NCI-H774 (cell line): ENCODE measurements at places on chromosomes 5 and 9.

GRCh38 chr9:131289301-131290035 lies at the start of gene PLPP7:
PLPP7 (plus strand) TSS chr9:131289723; CDS start chr9:131289998, 275 bp downstream.
- DNase-seq = no peak

DNA sequence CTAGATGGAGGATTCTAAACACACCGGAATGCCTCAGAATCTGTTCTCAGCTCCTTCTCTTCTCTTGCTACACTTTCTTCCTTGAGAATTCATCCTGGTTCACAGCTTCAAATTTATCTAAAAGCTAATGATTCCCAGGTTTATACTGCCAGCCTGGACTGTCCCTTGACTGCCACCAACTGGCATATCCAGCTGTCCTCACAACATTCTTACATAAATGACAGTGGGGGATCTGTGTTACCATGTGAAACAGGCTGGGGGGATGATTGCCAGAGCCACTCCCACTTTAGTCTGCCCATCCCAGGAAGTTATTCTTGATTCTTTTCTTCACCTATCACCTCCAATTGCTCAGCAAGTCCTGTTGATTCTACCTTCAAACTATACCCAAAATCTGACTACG lies 27.2 kb upstream of the ZFR start:
- no peak for DNase-seq

GRCh38 chr9:33718987-33719386 lies 76.4 kb upstream of the PRSS3 start:
- no peak for DNase-seq

DNA sequence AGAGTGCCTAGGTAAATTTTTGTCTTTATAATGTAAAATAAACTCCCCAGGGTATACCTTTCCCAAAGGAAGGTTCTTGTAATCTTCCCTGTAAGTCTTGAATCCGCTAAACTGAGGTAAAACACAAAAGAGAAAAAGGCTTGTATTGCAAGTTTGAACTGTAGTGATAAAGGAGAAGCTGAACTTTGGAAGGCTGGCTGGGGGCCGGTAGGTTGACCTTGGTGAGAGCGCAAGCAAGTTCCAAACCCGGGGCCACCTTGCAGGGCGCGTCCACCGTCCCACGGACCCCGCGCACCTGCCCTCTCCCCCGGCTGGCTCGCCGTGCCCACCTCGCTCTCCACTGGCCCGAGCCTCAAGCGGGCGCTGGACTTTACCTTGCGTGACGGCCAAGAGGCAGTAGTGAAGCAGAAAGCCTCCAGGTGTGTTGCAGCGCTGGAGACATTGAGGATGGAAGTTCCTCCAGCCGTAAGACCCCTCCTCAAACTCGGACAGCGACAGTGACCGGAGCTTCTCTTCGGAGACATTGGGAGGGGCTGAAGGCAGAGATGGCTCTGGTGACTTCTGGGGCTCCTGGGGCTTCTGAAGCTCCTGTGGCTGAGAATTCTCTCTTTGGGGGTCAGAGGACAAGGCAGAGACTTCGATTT lies 428 bp downstream of the SLCO4C1 start:
- no peak for DNase-seq

DNA sequence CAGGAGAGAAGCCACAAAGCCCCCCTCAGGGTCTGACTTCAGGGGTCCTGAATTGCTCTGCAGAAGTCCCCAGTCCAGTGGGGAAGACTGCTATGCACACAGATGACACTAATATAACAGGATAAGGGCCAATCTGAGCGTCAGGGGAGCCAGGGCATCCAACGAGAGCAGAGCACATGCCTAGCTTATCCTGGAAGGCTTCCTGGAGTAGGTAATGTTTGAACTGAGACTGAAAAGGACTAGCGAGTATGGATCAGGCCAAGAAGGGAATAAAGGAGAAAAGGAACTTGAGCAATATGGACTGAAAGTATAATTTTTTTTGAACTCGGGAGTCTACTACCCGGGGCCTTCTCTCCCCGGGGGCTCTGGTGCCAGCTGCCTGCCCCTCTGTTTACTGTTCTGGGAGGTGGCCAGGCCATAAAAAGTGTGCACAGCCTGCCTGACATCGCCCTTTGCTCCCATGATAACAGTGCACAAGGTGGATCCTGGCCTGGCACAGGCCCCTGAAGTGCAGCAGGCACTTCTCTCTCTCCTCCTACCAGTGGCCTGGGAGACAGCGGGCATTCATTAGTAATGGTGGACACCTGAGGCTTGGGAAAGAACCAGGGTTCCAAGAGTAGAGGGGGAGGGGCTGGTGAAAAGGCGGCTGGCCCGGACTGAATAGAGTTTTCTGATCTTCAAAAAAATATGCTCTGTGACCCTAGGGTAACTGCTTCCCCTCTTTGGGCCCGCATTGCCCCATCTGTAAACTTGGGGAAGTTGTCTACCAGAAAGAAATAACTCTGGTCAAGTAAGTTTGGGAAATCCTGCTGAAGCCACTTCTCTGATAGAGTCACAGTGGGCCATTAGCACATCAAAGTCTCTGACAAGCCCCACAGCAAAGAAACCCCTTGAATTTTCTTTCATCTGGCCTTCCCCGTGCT lies 4.6 kb upstream of the SLC6A7 start:
- DNase-seq = no peak

GRCh38 chr5:156675395-156675794 lies 174.7 kb upstream of the PPP1R2B start:
- DNase-seq = no peak

DNA sequence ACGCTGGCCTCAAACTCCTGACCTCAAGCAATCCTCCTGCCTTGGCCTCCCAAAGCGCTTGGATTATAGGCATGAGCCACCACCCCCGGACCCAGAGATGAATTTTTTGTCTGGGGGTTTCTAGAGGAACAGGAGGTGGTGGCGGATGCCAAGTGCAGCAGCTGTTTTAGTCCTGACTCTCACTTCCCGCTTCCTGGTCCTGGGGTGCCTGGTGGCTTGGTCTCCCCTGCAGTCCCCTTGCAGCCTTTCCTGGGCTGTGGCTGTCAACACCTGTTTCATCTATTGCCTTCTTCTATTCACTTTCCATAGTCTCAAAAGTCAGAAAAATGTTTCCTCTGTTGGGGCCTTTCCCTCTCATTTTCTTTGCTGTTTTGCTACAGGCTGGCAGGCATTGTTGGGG lies 6.5 kb upstream of the NHP2 start:
- no peak for DNase-seq

DNA sequence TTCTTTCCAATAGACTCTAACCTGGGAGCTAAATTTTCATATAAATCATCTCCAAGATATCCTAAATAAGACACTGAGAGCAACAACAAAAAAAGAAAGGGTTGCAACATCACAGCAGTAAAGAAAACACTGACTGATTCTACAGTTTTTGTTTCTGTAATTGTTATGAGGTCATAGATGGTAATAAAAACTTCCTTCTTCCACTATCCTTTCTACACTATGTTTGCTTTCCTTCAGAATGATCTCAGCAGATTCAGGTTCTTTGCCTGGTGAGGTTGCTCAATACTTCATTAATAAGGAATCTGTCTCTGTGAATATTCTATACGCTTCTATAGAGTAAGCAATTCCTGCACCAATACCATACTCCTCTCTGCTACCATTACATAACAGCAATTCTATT lies 835.6 kb upstream of the GRAMD2B start:
- no peak for DNase-seq

- DNase-seq = no peak
Measured at GRCh38 chr5:862367-863243, 11.8 kb upstream of the ZDHHC11 start.

DNA sequence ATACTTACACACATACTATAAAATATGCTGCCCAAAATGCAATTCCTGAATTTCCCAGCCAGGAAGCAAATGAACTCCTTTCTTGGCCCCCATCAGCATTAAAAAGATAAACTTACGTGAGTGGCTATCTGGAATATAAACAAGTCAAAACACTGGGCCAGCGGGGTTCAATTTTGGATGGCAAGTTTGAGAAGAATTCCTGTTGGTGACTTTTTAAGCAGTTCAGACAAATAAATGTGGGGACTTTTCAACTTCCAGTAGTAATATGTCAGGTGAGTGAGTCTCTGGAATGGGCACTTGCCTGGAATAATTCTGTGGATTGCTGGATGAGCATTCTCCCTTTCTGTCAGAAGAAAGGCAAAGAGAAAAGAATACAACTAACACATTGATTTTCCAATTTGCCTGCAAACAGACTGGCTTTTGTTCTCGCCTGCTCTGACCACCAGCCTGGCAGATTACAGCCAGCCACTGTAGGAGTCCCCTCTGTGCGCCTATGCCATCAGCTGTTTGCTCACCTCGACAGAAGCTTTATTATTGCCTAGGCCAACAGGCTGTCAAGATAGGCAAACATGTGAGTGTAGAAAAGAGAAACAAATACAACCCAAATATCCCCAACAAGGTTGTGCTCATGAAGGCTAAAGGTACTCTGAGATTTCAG lies 78.6 kb downstream of the MRPS27 start:
- peak; percentile 57 for DNase-seq

DNA sequence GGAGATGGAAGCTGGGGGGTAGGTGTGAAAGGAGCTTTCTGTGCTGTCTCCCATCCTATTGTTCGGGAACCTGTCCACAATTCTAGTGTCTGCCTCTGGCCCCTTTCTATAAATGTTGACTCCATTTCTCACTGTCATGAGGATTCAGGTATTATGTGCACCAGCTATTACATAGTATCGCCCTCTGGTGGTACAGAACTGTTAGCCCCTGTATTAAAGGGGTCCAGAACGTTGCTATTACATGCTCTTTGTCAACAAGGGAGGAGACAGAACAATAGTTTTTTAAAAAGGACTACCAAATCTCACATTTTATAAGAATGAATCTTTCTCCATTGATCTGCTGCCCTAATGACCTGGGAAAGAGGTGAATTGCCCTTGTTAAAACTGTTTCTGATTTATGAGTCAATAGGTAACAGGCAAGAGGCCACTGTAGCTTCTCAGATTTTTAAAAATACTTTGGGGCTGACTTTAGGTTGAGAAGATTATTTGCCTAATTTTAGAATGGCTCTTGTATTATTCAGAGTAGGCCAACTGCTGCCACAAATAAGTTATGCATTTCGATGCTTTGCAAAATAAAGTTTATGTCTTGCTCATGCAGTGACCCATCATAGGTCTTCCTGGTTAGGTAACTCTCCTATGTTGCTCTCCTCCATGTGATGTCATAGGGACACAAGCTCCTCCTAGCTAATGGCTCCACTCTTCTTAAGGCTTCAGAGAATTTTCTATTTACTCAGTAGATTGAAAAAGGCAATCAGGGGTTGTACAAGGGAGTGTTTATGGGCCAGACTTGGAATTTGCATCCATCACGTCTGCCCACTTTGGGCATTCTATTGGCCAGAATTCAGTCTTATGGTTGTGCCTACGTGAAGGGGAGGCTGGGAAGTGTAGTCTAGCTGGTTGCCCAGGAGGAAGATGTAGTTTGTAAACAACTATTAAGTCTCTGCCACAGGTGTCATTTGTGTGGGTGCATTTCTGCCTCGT lies 20.8 kb downstream of the DCANP1 start:
- DNase-seq = no peak

DNA sequence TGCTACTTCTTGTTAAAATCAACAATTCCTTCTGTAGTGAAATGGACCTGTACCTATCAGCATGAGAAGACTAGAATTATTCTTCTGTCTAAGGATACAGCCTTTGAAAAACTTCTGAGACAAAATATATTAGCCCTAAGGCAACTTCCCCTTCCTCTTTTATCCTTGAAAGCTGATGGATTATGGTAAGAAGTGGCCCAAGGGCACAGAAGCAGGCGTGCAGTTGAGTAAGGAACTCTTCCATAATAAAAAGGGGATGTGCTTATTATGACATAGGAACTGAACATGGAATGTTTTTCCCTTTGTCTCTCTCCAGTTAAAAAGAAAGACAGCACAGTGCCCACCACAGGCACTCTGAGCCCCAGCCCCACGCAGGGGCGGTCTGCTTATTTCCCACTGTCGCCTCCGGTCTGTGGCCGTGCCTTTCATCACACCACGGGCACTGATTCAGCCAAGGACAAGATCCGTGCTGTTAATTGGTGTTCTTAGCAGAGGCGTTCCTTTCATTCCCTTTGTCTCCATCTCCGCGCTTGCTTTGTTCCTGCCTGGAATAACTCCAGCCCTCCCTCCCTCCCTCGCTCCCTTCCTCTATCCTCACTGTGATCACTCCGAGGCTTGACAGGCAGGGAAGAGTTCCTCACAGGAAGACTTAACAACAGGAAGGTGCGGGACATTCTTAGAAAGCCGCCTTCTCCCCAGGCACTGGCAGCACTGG lies 135.9 kb upstream of the OTULINL start:
- DNase-seq = peak; percentile 30

- no peak for DNase-seq
Measured at GRCh38 chr5:16067415-16067814, 112.2 kb downstream of the MARCHF11 start.

- no peak for DNase-seq
Measured at GRCh38 chr5:111242606-111243005, 18.4 kb downstream of the CAMK4 start.

DNA sequence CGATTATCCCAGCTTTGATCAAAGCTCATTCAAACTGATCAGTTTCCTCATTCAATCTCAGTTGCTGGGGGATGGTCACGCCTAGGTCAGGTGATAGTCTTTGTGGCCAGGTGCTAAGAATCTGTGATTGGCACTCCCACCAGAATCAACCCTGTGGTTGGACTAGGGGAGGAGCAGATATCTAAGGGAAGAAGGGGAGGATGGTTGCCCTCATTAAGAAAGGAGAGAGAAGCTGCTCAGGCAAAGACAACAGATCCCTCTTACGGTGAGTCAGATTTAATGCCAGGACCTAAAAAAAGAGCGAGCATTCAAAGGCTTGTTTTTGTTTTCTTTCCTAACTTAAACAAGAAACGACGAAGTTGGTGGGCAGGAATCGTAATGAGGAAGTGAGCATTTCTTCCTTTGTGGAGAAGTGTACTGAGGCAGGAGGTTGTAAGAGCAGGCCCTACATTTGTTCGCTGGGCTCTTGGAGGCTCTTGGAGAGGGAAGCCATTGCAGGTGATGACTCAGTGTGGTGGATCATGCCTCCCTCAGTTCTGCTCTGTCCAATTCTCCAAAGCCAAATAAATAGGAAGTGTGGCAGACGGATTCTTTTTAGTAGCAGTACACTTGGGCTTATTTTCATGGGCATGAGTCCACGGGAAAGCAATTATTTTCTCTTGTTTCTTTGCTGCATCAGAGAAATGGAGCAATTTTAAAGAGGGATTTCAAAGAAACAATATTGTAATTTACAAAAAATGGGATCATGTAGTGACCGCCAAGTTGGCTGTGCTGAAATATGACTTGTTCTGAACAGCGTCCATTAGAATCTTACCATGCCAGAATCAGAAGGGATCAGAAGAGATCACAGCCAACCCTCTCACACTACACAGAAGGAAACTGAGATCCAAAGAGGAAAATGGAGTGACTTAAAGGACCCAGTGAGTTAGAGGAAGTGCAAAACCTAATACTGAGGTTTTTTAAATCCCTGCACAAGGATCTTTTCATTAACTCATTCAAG lies 18.7 kb upstream of the TGFBR1 start:
- no peak for DNase-seq

DNA sequence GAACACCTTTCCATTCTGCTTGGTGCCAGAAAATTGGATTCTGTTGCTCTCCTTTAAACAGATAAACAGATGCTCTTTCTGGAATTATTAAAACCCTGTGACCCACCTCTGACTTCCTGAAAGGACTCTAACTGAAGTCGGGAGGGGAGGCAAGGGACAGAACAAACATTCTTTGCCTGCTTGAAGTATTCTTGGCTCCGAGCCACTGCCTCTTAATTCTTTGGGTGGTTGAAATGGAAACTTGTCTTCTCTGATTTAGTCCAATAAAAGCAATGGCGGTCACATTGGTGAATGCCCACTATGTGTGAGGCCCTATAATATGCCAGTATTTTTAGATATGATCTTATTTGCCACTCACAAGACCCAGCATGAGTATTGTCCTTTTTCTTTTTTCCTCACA lies 236.8 kb downstream of the SLIT3 start:
- DNase-seq = no peak

GRCh38 chr9:35035851-35036701 lies 36.3 kb downstream of the VCP start:
- DNase-seq = no peak
